ENCODE measurements at places on chromosomes 16 and 17. TPM values are rescaled to one million over a fixed set of nuclear protein-coding genes. Genes with fewer than 3 reads are reported as not detected.

- DNase-seq, result no peak
Observed at GRCh38 chr17:36529121-36529520, 5.5 kb downstream of the MYO19 start.

- DNase-seq, result no peak
Observed at GRCh38 chr16:65318590-65319257, 196.9 kb upstream of the CDH11 start.

- DNase-seq, result no peak
Observed at GRCh38 chr17:77178050-77178449, 37.3 kb downstream of the SEC14L1 start.

DNA sequence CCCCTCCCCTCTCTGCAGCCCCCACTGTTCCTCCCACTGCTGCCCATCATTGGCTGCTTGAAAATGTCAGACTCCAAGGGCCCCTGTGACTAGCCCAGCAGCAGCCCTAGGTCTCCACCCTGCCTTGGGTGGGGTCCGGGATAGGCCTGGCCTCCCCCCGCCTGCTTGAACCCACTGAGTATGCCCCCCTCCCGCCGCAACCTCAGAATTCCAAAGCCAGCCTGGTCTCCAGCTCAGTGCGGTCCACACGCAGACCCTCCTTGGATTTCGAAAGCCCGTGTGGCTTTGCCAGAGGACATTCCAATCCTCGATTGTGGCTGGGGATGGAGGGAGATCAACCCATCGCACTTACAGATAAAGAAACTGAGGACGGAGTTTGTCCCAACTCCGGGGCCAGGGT, 6.4 kb downstream of the DPEP1 start:
- DNase-seq, result no peak

The RAP1GAP2 gene
- total RNA-seq, result 31.2 TPM

The SDR42E2 gene
- not detected for total RNA-seq
